Retinal pigment epithelial cell (primary cell): ENCODE measurements at places on chromosomes 5 and 9.
A peak's percentile ranks its signal among the peaks of the same experiment; 100 is the strongest.

GRCh38 chr9:35076848-35077247 lies 2.9 kb downstream of the FANCG start:
- no peak for DNase-seq

DNA sequence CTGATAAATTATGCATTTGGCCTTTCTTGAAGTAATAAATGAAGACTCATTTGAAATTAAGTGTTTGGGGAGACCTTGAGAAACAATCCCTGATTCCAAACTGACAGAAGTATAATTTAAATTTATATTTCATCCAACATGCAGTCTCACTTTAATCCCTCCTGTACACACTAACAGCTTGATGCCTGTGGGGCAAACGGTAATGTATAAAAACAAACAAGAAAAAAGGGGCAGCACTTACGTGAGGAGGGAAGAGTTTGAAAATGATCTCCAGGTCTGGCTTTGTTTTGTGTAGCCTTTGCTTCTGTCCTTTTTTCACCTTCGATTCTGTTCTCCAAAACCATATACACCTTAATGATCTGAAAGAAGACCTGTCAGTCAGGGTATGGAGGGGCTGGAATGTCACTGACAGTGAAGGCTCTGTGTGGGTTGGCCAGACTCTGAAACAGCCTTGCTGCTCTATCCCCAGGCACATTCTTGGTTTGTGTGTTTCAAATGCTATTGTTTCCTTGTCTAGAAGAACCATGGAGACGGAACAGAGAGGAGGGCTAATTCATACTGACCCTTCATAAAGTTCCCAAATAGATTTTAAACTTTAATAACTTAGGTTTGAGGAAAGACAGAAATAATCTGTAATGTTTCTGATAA lies 338.2 kb upstream of the WWC1 start:
- DNase-seq, result no peak

GRCh38 chr5:130885027-130885426 lies 280.0 kb downstream of the HINT1 start:
- DNase-seq, result no peak

- DNase-seq, result no peak
Measured at GRCh38 chr5:126871441-126871840, 94.5 kb downstream of the LMNB1 start.

DNA sequence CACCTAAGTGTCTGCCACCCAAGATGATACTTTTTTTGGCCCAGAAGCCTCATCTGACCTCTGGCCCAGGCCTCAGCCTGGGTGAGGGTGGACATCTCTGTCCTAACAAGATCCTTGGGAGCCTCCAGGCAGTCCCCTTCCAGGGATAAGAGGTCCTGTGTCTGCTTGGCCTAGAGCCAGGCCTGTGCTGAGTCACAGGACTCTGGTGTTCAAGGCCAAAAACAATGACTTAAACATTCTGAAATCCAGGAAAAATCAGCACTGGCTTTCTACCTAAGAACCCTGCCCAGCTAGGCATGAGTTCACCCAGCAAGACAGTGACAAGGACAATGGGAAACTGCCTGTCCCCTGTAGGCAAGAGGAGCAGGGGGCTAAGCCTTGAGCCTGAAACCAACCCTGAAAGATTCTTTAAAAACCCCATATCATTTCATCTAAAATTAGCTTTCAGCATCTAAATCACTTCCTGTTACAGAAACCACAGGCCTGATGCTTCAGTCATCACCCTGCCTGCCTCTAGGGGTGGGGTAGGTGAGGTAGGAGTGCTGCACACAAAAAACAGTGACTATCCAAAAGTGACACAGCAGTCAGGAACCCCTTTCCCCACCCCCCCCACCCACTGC lies 29.9 kb downstream of the CSF2 start:
- peak; percentile 80 for DNase-seq

- no peak for DNase-seq
Measured at GRCh38 chr5:96404191-96404867, 28.7 kb downstream of the PCSK1 start.

DNA sequence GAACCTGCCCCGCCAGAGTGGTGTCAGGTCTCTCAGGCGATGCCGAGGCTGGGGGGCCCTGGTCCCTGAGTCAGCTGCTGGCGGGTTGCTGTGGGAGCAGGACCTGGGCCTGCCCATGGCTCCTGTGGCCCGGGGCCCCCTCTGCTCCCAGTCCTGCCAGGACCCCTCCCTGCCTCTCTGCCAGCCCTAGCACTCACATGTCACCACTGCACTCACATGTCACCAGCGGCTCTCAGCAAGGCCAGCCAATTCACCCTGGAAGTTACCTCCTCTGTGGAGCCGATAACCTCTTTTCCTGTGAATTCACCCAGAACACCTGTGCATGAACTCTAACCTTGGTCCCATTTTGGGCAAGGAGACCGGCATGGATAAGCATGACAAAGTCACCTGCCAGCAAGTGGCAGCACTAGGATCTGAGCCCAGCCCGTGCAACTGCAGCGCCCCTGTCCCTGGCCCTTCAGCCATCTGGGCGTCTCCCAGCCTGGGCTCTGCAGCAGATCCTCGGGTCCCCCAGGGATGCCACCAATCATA lies 170.2 kb downstream of the GAPVD1 start:
- no peak for DNase-seq

- no peak for DNase-seq
Measured at GRCh38 chr9:96079779-96080178, 204.3 kb downstream of the ERCC6L2 start.

DNA sequence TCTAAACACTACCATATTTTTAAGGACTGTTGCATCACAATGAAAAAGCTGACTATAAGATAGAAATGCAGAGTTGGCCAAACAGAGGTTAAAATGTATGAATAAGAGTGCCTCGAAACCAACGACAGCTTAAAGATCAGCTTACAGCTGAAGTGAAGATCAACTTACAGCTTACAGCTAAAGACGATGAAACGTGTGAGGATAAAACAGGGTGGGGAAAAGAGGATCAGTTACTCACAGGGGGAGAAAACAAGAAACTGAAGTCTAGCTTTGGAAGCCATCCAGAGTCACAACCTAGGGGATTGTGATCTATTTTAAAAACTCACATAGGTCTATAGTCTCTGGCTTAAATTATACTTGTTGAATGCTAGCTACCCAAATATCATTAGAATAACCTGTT lies 220.0 kb downstream of the SNCAIP start:
- DNase-seq, result no peak
